ENCODE measurements at places on chromosomes 2 and 18.

GRCh38 chr18:29188760-29189159 lies 1011.8 kb upstream of the CDH2 start:
- DNase-seq, result no peak

- no peak for DNase-seq
Observed at GRCh38 chr2:226115832-226116200, 683.8 kb downstream of the IRS1 start.

DNA sequence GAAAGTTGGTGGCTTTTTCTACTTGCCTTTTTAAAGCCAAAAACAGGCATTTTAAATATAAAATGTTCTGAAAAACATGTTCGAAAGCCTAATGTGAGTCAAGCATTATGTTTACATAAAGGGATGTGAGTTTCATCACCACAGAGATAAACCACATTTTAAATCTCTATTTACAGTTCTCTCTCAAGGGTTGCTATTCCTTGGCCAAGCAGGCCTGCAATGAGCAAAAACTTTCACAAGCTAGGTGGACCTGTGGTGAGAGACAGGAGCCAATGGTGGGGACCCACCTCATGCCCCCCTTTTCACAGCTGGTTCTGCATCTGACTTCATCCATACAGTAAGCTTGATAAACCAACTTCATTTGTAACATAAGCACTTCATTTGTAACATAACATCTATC lies 65.1 kb downstream of the CUL3 start:
- no peak for DNase-seq

DNA sequence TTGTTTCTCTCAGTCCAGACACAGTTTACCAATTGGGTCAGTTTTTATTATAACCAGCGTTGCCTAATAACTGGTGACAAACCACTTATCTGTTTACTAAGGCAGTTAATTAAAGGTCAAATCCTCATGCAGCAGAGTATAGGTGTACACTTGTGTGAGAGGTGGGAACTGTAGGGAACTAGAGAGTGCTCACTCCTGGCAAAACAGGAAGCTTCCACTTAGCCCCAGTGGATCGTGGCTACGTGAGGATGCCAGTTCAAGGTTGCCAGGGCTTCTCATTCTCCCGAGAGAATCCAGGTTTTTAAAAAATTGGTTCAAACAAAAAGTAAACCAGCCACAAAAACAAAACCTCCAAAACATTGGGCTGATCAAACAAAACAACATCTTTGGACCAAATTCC lies 8.1 kb downstream of the CYBRD1 start:
- no peak for DNase-seq

DNA sequence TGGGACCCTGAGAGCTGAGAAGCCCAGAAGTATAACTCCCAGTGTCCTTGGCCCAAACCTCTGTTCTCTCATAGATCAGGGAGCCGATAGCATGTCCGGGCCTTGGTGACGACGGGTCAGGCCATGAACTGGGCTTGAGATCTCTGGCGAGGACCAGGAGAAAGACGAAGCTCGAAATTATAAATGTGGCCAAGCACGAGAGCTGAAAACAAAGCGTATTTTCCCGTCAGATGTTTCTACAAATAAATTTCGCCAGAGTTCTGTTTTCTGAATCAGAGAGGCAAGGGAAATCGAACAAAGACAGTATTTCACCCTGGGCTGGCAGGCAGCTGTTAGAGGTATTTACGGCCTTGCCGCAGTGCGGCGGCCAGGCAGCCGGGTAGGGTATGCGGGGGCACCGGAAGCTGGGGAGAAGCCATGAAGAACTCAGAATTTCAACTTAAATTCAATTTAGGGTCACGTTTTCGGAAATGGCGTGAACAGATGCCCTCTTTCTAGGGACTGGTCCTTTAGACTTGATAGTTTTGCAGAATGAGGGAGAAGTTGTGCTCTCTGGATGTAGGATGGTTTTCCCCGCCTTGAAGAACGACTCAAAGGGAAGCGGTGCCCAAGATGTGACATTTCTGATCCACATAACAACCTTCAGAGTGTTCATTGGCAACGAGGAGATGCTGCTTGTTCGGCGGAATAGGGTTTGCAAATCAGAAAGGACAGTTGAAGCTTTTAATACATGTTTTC lies 9.6 kb downstream of the HOXD8 start:
- DNase-seq, result no peak
